Cortex of kidney (tissue), 1 donor: ENCODE measurements at places on chromosomes 5 and 9.

DNA sequence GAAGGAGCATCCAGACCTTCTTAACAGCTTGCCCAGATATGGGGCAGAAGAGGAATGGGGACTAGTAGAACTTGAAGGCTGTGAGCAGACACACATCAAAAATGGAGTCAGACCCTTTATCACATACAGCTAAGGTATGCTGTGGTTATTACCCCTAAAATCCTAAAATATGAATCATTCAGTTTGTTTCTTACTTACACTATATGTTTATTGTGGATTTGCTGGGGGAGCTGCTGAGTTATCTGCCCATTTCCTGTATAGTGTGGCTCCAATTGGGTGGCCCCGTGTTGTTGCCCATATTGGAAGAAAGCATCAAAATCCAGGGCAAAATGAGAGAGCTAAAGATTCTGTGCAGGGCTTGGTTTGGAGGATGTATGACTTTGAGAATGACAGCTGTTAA, 56.9 kb downstream of the AP3S1 start:
- no peak for DNase-seq

- DNase-seq: no peak
Observed at GRCh38 chr5:174505621-174506020, 218.8 kb upstream of the MSX2 start.

DNA sequence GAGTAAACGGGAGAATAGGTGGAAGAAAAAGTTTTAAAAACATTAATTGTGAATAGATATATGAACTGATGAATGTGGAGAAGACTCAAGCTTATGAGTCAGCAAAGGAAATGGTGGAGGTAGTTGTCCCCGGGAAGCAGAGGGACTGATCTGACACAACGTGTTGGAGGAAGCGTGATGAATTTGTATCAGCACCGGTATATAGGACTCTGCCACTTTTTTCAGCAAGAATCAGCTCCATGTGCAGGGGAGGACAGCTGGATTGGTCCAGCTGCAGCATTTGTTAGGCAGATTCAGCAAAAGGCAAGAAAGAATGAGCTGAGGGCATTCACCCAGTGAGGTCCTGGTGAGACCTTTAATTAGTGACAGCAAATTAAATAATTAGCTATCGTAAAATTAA, 276.0 kb downstream of the TENT4A start:
- DNase-seq: no peak

DNA sequence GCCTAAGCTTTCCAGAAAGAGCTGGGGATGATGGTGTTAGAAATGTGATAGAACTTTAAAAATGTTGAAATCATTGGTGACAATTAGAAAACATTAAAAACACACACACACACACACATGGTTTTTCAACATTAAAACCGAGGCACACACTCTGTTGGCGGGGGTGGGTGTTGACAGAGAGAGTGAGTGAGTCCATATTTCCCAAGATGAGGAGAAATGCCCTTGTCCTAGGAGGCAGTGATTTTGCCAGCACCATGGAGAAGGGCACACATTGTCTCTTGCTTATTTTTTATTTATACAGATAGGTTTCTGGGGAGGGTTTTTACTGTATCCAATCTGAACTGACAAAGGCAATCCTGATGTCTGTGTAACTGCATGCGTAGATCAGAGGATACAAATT, 152.5 kb downstream of the INSYN2B start:
- DNase-seq: no peak

- DNase-seq: no peak
Observed at GRCh38 chr9:34559624-34560455, 29.7 kb downstream of the CNTFR start.

DNA sequence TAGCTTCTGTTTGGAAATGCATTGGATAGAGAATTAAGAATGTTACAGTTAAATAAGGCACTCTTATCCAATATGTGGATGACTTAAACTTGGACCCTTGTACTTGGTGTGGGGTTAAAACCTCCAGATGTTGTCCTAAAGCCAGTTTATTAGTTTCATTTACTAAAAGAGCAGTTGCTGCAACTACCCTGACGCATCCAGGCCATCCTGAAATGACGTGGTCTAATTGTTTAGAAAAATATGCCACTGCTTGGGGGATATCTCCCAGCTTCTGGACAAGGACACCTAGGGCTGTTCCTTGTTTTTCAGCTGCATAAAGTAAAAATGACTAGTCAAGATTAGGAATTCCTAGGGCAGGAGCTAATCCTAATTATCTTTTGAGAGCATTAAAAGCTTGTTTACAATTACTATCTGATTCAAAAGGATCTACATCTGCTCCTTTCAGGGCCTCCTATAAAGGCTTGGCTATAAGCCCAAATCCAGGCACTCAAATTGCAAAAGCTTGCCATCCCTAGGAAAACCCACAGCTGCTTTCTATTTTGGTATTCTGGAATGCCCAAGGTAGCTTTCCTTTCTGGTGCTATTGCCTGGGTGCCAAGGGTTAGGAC, 45.7 kb upstream of the SLCO4C1 start:
- DNase-seq: no peak

- no peak for DNase-seq
Observed at GRCh38 chr9:76114144-76114543, 223.7 kb downstream of the PCSK5 start.

DNA sequence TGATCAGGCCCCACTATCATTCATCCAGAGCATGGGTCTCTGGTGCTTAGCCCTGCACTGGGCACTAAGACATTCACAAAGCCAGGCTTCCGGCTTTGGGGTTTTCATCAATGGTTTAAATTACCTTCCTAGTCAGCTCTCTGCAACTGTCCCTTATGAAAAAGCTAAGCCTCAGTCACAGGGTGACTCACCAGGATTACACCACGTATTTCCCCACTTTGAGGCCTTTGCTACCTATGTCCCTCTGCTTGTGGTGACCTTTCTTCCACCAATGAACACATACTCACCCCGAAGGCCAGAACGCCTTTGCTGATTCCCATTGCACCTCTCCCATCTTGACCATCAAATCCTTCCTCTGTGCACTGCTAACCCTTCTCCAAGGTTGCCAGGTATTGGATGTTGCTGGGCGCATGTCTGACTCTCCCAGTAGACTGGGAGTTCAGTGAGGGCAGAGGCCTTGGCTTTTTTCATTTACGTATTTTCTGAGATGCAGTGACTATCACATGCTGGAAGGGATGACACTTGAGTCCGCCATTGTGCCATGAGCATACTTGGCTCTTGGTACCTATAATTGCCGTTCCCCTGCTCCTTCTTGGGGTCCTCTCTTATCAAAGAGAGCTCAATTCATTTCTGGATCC, 58.7 kb upstream of the TNFSF8 start:
- no peak for DNase-seq

- DNase-seq: no peak
Observed at GRCh38 chr9:129289131-129289731, 111.2 kb upstream of the IER5L start.

- DNase-seq: no peak
Observed at GRCh38 chr9:136358888-136359287, 4.7 kb downstream of the DNLZ start.

- DNase-seq: no peak
Observed at GRCh38 chr5:135718151-135718550, 116.3 kb upstream of the SLC25A48 start.

DNA sequence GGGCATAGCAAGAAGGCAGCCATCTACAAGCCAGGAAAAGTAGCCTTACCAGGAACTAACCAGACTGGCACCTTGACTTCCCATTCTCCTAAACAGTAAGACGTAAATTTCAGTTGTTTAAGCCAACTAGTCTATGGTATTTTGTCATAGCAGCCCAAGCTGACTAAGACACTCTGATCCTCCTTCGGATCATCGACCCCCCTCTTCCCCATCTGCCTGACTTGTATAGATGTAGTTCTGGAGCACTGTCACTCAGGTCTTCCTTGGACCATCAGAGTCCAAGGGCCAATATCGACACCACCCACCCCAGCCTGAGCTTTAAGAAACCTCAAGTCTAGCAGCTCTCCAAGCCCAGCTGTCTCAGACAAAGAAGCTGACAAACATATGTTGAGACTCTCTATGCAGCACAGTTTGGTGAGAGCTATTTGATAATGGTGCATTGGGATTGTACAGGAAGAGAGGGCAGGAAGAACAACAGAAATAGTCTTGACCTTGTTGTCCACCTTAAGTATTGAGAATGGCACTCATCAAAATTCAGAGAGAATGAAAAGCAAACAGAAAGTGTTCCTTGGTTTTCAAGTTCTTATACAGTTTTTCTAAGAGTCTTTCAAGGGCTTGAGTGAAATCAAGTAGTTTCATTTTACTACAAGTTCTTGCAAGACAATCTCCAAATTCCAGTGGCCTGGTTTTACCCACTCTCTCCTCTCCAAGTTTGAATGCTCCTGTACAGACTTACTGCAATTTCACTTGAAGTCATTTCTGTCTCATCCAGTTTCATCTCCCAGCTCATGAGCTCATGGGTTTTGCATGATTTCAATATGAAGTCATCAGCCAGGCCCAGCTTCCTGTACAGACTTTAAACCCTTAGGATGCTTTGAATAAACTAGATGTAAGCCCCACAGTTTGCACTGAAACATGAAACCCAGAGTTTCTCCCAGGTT, 122.3 kb upstream of the RAI14 start:
- DNase-seq: no peak

- no peak for DNase-seq
Observed at GRCh38 chr9:14533867-14534640, 159.2 kb downstream of the ZDHHC21 start.

GRCh38 chr5:64164166-64164565, 1.5 kb upstream of the RNF180 start:
- DNase-seq: no peak

- no peak for DNase-seq
Observed at GRCh38 chr9:86674487-86674886, 272.8 kb downstream of the GAS1 start.

GRCh38 chr5:124590686-124591085, 155.8 kb downstream of the ZNF608 start:
- no peak for DNase-seq
